ENCODE measurements at places on chromosomes 7 and 10. TPM values are rescaled to one million over a fixed set of nuclear protein-coding genes. Genes with fewer than 3 reads are reported as not detected.

The TSPAN15 gene
- total RNA-seq, result 1.7 TPM

The MUC3A gene
- 0.23 TPM for total RNA-seq

The PON3 gene
- total RNA-seq, result not detected

The GDF2 gene
- total RNA-seq, result not detected

The SPDYE2B gene
- total RNA-seq, result not detected

The BCCIP gene
- 141 TPM for total RNA-seq

The IDI2 gene
- not detected for total RNA-seq

The CNPY1 gene
- total RNA-seq, result not detected

The LMOD2 gene
- not detected for total RNA-seq

The MIOS gene
- 53.6 TPM for total RNA-seq

The PTTG1IP2 gene
- not detected for total RNA-seq

The ANKRD1 gene
- total RNA-seq, result not detected

The C7orf57 gene
- total RNA-seq, result 2.1 TPM

The NUTM2A gene
- 0.67 TPM for total RNA-seq

The CALHM1 gene
- total RNA-seq, result not detected

The HECTD2 gene
- 7.2 TPM for total RNA-seq

The SFTPD gene
- not detected for total RNA-seq

The NAT16 gene
- not detected for total RNA-seq

The FAM204A gene
- total RNA-seq, result 71.1 TPM

The C10orf67 gene
- total RNA-seq, result 0.15 TPM

The COBL gene
- total RNA-seq, result not detected

The SORBS1 gene
- 0.95 TPM for total RNA-seq
